HL-60 (cell line): ENCODE measurements at places on chromosomes 16 and 17.
A peak's percentile ranks its signal among the peaks of the same experiment; 100 is the strongest.

- DNase-seq = no peak
Observed at GRCh38 chr17:17681744-17682292, 560 bp downstream of the RAI1 start.

DNA sequence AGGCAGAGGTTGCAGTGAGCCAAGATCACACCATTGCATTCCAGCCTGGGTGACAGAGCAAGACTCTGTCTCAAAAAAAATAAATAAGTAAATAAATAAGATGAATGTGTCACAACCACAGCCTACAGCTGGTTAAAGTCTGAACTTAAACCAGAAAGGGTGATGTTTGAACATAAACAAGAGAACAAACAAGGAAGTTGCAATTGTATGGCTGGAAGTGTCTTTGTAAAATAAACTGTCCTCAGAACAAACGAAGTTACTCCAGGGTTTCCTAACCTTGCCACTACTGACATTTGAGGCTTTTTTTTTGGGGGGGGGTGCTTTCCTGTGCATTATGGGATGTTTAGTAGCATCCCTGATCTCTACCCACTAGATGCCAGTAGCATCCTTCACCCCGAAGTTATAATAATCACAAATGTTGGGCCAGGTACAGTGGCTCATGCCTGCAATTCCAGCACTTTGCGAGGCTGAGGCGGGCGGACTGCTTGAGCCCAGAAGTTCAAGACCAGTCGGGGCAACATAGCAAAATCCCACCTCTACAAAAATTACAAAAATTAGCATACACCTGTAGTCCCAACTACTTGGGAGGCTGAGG, 119.2 kb downstream of the XYLT1 start:
- no peak for DNase-seq

DNA sequence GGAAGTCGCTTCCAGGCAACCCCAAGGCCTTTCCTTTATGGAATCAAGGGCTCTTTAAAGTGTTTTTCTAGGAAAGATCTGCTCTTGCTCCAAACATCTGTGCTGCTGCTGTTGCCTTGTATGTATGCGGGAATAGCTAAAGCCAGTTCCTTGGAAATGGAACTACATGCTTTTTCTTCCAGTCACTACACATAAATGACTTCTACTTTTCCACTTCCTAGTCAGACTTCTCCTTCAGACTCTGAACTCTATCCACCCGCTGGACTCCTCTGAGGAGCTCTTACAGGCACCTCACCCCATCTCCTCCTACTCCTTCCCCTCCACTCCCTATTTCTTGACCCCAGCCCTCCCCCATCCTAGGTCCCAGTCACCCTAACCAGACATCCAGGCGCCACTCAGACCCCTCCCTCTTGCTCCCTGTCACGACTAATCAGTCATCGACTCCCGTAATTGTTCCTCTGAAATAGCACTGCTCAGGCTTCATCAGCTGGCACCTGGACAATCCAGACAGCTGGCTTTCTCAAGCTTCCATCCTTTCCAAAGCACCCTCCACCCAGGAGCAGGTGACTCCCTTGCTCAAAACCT, 15.0 kb upstream of the PEMT start:
- DNase-seq = no peak

DNA sequence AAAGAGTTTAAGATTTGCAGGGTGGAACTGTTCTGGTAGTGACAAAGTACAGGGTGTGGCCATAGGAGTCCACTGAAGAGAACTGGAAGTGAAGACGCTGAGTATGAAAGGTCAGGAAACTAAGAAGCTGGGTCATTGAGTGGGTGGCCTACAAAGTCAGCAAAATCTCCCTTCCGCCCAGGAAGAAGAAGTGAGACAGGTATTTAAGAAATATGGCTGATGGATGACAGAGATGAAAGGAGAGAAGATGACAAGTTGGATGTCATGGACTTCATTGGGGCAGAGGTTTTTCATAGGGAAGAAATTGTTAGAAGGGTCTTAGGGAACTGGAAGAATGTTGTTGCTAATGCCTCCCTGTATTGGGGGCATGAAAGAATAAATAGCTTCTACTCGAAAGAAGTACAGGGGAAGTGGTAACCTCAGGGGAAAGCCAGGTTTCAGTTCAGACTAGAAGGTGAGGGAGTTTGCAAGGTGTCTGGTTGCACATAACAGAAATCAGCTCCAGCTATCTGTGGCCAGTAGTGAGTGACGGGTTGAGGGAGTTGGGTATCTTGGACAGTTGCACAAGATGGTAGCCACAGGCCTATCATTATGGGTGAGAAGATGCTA, 33.6 kb upstream of the MED13 start:
- DNase-seq = no peak

DNA sequence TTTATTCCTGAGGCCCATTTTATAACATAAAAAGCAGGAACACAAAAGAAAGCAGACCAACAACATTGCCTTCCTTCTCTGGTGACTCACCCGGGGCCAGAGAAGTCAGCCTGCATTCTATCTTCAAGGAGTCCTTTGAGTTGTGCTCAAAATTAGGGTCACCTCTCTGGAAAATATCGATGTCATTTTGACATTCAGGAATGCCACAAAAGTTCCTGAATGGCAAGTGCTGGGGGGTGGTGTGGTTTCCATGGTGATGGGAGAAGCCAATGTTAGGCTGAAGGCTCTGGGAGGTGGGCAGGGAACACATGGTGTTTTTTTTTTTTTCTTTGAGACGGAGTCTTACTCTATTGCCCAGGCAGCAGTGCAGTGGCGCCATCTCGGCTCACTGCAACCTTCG, 159.6 kb downstream of the HAPSTR1 start:
- no peak for DNase-seq

GRCh38 chr17:81807839-81808238, 3.9 kb downstream of the GCGR start:
- no peak for DNase-seq

GRCh38 chr17:34894964-34895363, 66.3 kb downstream of the CCT6B start:
- DNase-seq = no peak

DNA sequence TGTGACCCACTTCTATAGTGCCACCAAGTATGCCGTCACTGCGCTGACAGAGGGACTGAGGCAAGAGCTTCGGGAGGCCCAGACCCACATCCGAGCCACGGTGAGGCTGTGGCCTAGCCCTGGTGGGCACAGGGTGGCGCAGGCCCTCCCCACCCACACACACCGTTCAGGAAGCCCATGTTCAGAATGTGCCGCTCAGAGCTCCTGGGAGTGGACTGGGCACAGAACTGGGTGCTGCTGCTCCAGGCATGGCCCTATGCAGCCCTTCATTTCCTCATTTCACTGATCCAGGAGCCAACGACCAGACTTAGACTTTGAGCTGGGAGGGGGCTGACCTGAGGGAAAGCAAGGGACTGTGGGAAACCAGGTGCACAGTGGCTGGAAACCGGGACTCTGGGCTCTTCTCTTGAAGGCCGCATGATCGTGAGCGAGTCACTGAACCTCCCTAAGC, 2.4 kb upstream of the MRM1 start:
- DNase-seq = no peak

DNA sequence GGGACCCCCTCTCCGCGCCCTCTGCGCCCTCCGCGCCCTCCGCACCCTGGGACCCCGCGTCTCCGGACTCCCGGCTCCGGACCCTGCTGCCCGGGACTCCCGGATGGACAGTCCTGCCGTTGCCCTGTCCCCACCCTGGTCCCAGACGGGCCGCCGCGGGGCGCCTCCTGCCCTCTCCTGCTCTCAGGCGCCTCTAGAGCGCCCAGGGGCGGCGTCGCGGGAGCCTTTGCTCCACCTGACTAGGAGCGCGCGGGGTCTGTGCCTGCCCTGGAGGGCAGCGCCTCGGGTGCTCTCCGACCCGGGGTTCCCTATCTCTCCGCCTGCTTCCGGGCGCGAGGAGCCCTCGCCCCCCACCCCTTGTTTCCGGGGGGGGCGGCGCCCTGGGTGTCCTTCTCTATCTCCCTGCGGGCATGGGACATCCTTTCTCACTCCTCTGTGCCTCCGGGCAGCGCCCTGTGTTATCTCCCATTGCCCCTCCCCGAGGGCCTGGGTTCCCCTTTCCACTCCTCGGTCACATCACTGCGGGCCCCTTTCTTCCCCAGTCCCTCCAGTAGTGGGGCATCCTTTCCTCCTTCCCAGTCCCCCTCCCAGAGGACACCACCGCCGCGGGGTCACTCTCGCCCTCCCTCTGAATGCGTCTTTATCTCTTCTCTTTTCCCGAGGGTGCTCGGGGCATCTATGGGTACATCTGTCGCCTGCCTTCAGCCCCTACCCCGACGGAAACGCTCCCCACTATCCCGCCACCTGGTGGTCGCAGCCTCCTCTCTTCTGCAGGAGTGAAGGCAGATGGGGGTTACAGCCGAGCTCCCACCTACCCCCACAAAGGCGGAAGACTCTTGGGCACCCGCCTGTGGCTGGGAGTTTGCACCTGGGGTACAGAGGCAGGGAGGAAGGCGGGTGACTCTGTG, 875 bp downstream of the PRKCB start:
- no peak for DNase-seq

GRCh38 chr16:31143694-31144148, 6.1 kb downstream of the PRSS36 start:
- DNase-seq = no peak

DNA sequence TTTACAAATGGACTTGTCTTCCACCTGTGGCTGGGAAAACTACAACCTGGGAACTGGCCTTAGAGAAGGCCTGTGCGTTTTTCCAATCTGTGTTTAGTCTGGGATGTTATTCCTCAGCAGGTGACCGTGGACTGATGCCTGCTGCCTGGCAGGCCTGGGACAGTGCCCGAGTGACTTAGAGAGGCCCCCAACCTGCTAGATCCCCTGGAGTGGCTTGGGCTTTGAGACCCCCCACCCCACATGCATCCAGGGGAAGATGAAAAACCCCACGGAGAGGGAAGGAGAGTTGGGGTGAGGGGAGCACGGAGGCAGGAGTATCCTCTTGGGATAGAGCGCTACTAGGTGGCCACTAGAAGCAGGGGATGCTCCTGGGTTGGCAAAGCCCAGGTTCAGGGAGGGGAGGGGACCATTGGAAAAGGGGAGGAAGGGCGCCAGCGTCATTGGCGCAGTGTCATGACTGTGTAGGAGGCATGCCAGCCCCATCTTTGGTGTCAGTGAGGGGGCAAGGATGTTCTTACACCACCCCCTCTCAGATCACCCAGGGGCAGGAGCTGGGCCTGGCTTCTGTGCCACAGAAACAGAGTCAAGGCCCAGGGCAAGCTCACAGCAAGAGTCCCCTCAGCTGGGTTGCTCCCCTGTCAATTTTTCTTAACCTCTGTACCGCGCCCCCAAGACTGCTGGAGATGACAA, 54.1 kb downstream of the MEAK7 start:
- no peak for DNase-seq

GRCh38 chr17:79188685-79189084, 114.1 kb downstream of the ENGASE start:
- no peak for DNase-seq

GRCh38 chr16:25109643-25110042, 1.9 kb upstream of the LCMT1 start:
- no peak for DNase-seq

DNA sequence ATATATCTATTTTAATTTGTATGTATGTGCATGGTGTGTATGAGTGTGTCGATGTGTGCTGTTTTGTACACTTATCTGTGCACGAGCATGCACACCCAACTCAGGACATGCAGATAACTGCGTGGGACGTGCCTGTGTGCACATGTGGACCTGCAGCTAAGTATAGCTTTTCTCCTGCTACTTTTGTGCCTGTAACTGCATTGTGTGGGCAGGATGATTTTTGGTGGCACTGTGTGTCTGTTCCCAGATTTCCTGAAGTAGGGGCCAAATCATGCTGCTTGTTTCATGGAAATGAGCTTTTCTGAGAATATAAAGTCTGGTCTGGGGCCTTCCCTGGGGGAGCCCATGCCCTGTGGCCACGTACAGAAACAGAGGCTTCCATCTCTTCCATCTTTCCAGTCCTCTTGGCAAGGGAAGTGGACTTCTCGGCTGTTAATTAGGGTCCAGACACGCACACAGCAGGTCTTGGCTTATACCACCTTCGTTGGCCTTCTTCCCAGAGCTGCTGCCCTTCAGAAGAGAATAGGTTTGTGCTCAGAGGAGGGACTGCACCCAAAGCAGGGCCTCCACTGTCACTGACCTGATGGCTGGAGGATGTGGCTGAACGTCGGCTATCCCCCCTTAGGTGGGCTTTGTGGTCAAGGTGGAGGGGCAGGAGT, 30.2 kb downstream of the SPNS3 start:
- DNase-seq = no peak

GRCh38 chr16:73572135-73572828, 524.4 kb upstream of the ZFHX3 start:
- no peak for DNase-seq

DNA sequence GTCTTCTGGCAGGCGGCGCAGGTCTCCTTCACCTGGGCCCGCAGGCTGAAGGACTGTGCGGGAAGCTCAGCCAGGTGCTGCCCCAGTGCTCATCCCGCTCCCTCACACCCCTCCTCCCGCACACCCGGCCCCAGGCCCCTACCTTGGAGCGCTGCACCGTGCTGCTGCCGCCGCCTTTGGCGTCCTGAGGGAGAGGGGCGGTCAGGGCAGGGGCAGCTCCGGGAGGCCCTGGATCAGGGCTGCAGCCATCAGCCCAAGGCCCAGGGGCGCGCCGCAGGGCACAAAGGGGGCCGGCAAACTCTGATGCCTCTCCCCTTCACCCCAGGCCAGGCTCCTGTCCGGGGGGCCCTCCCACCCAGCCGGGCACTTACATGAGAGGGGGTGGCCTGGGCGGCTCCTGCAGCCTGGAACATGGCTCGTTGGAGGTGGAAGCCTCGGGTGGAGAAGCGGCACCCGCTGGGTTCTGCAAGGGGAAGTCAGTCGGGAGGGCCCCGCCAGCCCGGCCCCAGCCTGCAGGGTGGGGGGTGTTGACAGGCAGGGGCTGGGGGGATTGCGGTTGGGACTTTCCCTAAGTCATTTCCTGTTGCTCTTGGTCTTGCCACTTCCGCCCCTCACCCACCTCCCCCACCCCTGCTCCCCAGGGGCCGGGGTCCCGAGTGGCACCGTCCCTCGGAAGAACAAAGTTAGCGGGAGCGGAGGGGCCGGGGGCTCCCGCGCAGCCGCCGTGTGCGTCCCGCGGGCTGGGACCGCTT, 863 bp downstream of the LIMD2 start:
- peak; percentile 68 for DNase-seq

- no peak for DNase-seq
Observed at GRCh38 chr17:2405247-2405926, 4.5 kb upstream of the MNT start.

DNA sequence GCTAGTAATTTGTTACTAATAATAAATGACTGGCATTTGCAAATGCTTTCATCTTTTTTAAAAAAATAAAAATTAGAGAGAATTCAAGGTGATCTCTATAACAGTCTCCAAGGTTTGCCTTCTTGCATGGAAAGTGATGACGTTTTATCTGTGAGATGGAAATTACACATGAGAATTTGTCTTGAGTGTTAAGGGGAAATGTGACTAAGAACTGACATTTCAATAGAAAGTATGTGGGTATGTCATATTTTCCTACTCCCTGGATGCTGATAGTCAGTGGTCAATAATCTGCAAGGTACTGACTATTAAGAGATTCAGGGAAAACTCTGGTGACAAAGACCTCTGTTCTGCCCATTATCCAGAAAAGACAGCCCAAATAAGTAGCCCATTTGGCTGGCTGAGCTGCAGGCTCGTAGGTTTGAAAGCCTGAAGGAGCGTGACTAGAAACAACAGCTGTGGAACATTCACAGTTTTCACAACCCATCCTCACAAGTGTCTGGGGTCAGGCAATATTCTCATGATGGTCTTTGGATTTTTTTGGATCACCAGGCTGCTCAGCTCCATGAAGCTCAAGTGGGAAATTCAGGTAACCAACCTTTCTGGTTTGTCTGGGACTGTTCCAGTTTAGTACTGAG, 49.7 kb upstream of the WSCD1 start:
- no peak for DNase-seq
